IPS DF 6.9 (cell line): ENCODE measurements at places on chromosomes 7 and 10.

GRCh38 chr10:63105225-63106110 lies 27.7 kb upstream of the NRBF2 start:
- DNase-seq: no peak

GRCh38 chr7:28478656-28479055 lies 66.3 kb downstream of the CREB5 start:
- no peak for DNase-seq

DNA sequence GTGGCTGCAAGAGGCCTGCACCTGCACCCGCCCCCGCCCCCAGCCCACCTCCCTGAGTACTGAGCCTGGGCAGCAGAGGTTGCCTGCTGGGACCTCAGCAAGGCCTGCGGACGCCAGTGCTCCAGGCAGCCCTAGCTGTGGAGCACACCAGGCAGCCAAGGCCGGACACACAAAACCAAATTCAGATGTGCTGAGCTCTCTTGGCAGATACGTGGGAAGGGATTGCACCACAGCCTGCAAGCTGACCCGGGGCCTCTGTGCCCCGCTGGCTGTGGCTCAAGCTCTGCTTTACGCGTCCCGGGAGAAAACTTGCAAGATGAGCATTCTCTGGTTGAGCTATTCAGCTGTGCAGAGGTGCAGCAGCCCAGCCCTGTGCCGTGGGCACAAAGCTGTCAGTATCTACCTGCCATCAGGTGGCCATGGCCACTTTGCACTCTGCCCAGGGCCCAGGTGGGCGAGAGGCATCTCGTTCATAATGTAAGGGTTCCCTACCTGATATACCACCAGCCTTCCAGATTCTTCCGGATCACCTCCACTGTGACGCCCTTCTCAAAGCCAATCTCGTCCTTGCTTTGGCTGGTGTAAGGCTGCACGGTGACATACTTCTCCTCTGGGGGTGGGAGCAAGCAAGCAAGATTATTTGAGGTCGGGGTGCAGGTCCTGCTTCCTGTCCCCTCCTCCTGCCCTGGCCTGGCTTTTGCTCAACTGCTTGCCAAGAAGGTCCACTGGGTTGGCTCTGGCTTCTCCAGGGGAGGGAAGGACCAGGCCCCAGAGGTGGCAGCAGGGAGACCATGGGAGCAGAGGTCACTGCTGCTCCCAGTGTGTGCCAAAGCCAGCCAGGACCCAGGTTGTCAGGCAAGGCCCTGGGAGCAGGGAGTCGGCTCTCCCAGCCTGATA lies 123.4 kb downstream of the NEURL1 start:
- no peak for DNase-seq

GRCh38 chr10:18738835-18739234 lies 79.6 kb downstream of the ARL5B start:
- DNase-seq: no peak

GRCh38 chr10:69655124-69655867 lies 25.2 kb downstream of the FAM241B start:
- no peak for DNase-seq

GRCh38 chr10:78435484-78436221 lies 402.0 kb downstream of the RPS24 start:
- no peak for DNase-seq

- no peak for DNase-seq
Measured at GRCh38 chr7:46746695-46747687, 825.9 kb upstream of the IGFBP3 start.

GRCh38 chr7:98911916-98912315 lies 33.6 kb downstream of the TRRAP start:
- no peak for DNase-seq

GRCh38 chr10:32909456-32909855 lies 48.6 kb downstream of the ITGB1 start:
- no peak for DNase-seq

- no peak for DNase-seq
Measured at GRCh38 chr7:68200051-68200670, 1203.5 kb downstream of the TYW1 start.

DNA sequence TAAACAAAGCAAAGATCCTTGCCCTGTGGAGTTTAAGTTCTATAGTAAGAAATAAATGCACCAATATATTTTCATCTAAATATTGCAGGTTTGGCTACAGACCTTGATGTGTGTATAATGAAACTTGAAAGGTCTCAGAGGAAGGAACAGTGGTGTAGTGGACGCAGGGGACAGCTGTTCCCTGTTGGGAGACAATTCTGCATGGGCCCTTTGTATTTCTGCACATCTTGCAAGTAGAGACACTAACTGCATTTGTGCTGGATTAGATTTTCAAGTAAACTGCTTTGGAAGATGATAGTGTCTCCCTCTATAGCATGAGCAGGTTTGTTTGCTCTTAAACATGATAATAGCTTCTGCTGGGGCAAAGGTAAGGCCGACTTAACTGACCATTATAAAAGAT lies 57.5 kb upstream of the FAM133B start:
- no peak for DNase-seq

- DNase-seq: no peak
Measured at GRCh38 chr7:144670218-144670617, 165.6 kb downstream of the TPK1 start.

- no peak for DNase-seq
Measured at GRCh38 chr10:116112232-116113231, 160.5 kb downstream of the GFRA1 start.

GRCh38 chr7:142897691-142898090 lies 12.1 kb upstream of the TRPV6 start:
- DNase-seq: no peak

GRCh38 chr7:100372256-100372655 lies 1.0 kb upstream of the PILRA start:
- no peak for DNase-seq

- DNase-seq: no peak
Measured at GRCh38 chr7:38903057-38903456, 5.9 kb downstream of the VPS41 start.

DNA sequence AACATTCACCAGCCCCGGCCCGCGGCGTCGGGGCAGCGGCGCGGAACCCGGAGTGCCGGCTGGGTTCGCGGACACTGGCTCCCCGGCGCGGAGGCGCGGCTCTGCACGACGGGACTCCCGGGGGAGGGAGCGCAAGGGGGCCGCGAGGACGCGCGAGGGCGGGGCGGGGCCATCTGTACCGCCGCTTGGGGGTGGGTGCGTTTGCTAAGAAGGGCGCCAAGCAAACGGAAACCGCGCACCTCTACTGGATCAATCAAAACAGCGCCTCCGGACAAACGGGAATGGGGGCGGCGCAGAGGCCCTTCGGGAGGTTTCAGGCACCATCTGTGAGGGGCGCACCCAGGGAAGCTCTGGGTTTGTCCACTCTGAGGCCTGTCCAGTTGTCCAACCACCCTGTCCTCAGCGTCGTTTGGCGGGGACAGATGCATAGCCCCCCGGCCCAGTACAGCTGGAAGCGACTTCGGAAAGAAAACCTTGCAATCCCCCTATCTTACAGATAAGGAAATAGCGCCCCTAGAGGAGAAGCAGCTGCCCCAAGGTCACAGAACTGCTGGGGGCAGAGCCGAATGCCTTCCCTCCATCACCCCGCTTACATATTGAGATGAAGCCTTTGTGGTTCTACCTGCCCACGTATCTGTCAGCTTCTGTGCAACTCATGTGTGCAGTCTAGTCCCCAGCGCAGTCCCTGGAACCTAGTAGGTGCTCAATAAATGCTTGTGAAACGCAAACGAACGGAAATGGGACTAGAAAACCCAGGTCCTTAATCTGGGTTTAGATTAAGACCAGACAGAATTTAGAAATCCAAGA lies 10.7 kb upstream of the SLIT1 start:
- DNase-seq: no peak

DNA sequence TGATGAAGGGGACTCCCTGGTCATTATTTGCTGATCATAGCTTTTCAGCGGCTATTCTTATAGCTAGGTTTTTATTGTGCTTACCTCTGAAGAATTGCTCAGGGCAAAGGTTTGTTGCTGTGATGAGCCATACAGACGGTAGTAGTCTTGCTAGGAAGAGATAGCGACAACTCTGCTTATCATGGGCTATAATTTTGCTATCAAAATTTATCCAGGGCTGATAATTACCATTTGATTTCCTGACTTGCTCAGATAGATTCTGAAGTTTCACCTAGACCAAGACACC lies 103.9 kb downstream of the CFAP58 start:
- no peak for DNase-seq

DNA sequence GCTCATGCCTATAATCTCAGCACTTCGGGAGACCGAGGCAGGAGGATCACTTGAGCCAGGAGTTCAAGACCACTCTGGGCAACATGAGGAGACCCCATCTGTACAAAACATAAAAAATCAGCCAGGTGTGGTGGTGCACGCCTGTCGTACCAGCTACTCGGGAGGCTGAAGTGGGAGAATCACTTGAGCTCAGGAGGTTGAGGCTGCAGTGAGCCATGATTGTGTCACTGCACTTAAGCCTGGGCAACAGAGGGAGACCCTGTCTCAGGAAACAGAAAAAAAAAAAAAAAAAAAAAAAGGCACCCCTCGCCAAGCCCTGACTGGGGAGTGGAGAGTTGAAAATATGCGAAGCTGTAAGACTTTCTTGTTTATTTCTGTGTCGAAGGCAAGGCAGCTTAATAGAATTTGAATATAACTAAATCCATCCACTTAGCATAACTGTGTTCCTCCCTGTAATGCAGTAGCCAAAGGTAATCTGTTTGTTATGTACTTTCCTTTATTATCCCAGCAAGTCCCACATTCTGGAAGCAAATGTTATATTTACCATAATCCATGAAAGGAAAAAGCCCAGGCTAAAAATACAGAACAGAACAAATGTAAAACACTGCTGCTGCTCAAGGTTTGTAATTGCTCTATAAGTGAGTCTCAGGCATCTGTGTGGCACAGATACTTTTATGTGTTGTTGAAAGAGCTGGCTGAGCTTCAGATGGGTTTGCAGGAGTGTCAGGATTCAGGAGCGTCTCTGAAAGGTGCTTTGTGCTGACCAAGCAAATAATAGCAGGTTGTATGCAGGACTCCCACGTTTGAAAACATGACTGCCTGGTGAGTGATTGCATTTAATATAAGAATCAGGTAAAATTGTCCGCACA lies 127.2 kb downstream of the CELF2 start:
- no peak for DNase-seq

DNA sequence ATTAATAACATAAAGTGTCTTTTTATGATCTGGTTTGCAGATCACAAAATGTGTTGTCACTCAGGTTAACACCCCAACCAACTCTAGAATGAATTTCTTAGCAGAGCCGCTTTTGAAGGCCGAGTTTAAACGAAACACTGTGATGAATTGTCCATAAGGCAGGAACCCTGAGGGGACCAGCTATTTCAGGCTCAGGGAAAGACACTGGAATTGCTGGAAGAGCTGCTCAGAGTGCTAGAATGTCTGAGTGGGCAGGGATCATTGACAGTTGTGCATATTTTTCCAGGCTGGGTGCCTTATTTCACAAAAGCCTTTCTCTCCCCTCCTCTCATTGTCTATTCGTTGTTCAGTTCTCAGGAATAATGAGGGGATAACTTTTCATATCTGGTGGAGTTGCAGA lies 68.7 kb upstream of the PRKG1 start:
- DNase-seq: no peak

DNA sequence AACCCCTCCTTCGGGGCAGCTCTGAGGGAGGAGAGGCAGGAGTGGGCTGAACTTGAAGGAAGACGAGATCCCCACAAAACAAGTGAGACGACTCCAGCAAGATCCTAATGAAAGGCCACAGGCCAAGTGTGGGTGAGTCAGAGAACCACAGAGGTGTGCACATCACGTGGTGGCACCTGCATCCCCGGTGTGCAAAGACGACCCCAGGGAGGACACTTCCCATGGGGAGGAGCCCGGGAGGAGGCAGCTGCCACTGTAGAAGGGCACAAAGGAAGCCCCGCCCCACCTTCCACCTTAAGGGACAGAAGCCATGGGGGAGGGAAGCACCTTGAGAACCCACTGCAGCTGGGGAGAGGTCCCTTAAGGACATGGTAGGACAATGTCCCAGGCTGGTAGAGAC lies 45.7 kb downstream of the ESYT2 start:
- DNase-seq: no peak

GRCh38 chr10:36441557-36441956 lies 683.8 kb upstream of the ANKRD30A start:
- DNase-seq: no peak

DNA sequence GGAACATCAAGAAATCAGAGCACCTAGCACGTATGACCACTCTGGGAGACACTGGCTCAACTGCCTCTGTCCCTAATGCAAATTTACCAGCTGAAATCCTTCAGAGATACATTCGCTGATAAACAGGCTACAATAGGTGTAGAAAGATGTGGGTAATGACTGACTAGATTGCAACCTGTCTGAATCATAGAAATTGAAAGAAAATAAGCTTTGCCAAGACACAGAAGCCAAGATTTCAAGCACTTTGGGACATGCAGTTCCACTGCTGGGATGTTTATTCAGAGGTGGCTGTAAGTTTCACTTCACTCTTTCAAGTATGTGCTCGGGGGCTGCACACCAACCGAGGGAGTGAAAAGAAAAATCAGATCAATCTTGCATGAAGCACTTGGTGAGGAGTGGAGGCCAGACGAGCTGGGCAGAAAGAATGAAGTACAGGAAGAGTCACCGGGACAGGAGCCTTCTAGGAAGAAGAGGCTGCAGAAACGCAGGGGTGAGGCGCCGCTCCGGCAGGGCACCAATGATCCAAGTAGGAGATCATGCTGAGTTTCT lies 276.7 kb downstream of the PARD3 start:
- DNase-seq: no peak

DNA sequence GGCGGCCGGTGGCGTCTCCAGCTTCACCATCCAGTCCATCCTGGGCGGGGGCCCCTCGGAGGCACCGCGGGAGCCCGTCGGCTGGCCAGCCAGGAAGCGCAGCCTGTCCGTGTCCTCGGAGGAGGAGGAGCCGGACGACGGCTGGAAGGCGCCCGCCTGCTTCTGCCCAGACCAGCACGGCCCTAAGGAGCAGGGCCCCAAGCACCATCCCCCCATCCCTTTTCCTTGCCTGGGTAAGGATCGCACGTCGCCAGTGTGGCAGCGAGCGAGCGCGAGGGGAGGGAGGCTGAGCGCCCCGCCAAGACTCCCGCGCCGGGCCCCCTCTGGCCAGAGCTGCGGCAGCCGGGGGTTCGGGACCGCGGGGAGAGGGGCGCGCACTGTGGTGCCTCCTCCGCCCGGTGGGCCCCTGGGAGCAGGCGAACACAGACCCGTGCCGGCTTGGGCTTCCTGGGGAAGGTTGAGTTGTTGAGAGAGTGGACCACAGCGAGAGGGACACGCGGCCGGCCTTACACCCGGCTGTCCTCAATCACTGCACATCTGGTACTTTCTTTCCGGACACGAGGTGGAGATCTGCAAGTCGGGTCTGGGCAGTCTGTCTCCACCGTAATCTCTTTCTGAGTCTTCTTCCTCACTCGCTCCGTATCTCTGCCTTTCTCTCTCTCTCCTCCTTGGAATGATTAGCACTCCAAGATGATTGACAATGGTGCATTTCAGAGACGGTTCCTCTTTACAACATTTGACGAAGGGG lies 652 bp downstream of the HMX2 start:
- DNase-seq: no peak

GRCh38 chr7:39603924-39604323 lies 19.4 kb upstream of the RALA start:
- no peak for DNase-seq

GRCh38 chr10:90967865-90968264 lies 47.0 kb upstream of the ANKRD1 start:
- no peak for DNase-seq

GRCh38 chr7:29564496-29565223 lies 1.0 kb downstream of the PRR15 start:
- DNase-seq: no peak
